ENCODE measurements at places on chromosomes 4 and X.
A peak's percentile ranks its signal among the peaks of the same experiment; 100 is the strongest.

DNA sequence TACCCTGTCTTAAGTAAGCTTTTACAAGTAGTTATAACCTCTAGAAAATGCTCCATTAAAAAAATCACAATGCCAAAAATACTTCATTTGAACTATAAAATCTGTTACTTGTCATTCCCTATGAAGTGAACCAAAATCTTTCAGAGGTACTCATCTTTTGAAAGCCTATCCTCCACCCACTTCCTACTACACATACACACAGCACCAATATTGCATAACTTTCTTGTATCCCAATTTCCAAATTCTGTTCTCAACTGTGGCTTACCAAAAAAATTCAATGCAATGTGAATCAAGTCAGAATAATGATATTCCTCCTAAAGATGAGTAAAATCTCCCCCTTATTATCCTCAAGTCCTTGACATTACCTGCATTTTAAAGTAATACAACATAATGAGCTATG is 15.9 kb downstream of the DHX15 start:
- no peak for DNase-seq

DNA sequence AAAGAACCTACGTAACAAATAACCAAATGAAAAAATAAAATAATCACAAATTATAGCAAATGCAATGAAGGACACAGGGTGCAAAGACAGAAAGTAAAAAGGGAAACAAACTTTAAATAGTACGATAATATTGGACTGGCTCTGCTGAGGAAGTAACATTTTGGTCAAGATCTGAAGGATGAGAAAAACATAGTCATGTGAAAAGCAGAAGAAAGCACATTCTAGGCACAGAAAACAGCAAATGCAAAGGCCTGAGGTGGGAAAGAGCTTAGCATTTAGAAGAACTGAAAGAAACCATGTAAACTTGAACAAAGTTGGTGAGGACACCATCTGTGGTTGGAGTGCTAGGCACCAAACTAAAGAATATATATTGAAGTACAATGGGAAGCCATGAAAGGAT is 111.2 kb downstream of the PPP3CA start:
- DNase-seq = no peak

DNA sequence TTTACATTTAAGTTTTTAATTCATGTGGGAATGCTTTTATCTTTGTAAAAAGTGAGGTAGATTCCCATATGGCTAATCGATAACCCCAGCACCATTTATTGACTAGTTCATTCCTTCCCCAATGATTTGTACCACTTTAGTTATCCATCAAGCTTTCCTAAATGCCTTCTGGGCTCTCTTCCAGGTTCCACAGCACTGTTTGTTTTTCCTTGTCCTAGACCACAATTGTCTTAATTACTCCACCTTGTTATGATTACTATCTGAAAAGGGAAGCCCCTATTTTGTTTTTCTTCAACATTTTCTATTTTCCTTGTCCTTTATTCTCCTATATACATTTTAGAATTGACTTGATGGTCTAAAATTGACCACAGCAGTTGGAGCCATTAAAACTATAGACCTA is 48.5 kb upstream of the GPRIN3 start:
- no peak for DNase-seq

- DNase-seq = peak; percentile 66
Observed at GRCh38 chr4:4574792-4575191, 32.9 kb upstream of the STX18 start.

GRCh38 chrX:120755066-120755846 is 120.4 kb downstream of the CT47B1 start:
- no peak for DNase-seq

- DNase-seq = no peak
Observed at GRCh38 chrX:130984782-130985181, 73.4 kb upstream of the ARHGAP36 start.

DNA sequence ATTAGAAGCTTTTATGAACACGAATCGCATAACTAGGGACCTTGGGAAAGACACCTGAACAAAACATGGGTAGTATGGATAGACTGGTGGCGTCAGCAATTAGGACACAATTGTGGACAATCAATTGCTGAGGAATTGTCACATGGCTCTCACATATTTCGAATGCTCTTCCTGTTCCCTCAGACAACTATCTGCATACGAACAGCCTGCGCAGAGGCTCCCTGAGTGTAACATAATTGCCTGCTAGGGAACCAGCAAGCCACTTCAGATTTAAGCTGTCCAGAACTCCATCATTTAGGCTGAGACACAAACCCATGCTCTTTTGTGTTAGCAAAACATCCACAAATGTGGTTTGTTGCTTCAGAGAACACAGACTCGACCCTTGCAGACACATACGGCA is 160.8 kb downstream of the MGST2 start:
- no peak for DNase-seq

- peak; percentile 86 for DNase-seq
Observed at GRCh38 chr4:87014284-87014782, 79.5 kb downstream of the AFF1 start.

DNA sequence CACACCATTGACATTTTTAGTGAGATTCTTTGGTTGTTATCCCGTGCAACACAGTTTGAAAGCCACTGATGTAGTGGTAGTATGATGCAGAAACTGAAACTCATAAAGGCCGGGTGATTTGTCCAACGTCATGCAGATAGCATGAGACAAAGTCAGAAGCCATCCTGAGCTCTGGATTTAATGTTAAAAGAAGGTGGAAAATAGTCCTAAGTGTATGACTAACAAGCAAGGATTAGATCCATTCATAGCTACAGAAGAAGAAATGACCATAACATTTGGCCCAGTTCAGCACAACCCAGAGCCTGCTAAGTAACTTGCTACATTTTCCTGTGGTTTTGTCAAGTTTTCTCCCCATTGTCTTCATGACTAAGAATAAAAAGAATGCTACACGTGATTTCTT is 142.4 kb downstream of the AMELX start:
- DNase-seq = peak; percentile 68

GRCh38 chrX:13064599-13065143 is 20.3 kb upstream of the FAM9C start:
- peak; percentile 68 for DNase-seq

GRCh38 chrX:39965051-39965573 is 132.6 kb downstream of the BCOR start:
- no peak for DNase-seq

DNA sequence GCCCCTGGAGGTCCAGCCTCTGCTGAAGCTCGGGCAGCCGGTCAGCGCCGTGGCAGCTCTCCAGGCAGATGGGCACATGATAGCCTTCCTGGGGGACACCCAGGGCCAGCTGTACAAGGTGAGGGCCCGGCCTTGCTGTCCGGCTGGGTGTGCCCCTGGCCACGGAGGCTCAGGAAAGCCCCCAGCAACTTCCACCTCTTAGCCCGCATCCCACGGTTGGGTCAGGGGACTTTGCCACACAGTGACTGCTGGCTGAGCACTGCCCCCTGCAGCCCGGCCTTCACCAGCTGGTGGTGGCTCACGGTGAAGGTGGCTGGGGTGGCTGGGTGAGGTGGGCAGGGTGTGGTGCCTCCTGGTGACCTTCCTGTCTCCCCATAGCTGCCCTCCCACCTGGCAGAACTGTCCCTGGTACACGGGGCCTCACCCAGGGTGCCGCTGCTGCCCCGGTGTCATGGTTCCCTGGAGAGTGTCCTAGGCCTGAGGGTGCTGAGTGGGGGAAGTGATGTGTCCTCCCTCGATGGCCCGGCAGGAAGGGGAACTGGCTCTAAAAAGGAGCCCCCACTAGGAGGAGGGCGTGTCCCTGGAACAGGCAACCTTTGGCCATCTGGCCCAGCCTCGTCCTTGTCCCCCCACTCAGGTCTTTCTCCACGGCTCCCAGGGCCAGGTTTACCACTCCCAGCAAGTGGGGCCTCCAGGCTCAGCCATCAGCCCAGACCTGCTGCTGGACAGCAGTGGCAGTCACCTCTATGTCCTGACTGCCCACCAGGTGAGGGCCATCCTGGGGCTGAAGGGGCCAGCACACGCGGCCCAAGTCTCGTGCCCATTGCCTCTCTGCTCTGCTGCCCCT is 4.5 kb downstream of the PLXNB3 start:
- DNase-seq = no peak

- peak; percentile 28 for DNase-seq
Observed at GRCh38 chrX:132292793-132293192, 73.5 kb upstream of the RAP2C start.

- no peak for DNase-seq
Observed at GRCh38 chr4:40881851-40882250, 132.1 kb downstream of the NSUN7 start.

DNA sequence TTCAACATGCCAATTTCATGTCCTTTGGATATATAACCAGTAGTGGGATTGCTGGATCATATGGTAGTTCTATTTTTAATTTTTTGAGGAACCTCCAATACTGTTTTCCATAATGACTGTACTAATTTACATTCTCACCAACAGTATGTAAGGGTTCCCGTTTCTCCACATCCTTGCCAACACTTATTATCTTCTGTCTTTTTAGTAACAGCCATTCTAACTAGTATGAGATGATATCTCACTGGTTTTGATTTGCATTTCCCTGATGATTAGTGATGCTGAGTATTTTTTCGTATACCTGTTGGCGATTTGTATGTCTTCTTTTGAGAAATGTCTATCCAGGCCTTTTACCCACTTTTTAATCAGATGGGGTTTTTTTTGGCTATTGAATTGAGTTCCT is 133.5 kb upstream of the MED14 start:
- no peak for DNase-seq

- DNase-seq = no peak
Observed at GRCh38 chr4:100569196-100569595, 51.4 kb upstream of the EMCN start.

GRCh38 chr4:106149026-106149425 is 167.0 kb downstream of the TBCK start:
- no peak for DNase-seq

GRCh38 chr4:95051702-95052020 is 293.9 kb downstream of the BMPR1B start:
- DNase-seq = no peak

GRCh38 chr4:82802911-82803310 is 4.3 kb upstream of the SCD5 start:
- DNase-seq = no peak

DNA sequence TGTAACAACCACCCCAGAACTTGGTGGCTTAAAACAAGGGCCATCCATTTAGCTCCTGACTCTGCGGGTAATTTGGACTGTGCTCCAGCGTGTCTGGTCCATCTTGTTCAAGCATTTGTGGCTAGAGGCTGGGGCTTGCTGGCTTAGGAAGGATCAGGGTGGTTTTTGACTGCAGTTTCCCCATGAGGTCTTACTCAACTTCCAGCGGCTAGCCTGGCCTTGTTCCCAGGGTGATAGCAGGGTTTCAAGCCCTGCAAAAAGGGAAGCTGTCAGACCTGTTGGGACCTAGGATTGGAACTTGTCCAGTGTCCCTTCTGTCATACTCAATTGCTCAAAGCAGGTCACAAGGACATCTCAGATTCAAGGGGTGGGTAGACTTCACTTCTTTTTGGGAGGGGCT is 205.9 kb downstream of the STIM2 start:
- DNase-seq = no peak

GRCh38 chr4:112753333-112753732 is 116.4 kb downstream of the LARP7 start:
- no peak for DNase-seq

DNA sequence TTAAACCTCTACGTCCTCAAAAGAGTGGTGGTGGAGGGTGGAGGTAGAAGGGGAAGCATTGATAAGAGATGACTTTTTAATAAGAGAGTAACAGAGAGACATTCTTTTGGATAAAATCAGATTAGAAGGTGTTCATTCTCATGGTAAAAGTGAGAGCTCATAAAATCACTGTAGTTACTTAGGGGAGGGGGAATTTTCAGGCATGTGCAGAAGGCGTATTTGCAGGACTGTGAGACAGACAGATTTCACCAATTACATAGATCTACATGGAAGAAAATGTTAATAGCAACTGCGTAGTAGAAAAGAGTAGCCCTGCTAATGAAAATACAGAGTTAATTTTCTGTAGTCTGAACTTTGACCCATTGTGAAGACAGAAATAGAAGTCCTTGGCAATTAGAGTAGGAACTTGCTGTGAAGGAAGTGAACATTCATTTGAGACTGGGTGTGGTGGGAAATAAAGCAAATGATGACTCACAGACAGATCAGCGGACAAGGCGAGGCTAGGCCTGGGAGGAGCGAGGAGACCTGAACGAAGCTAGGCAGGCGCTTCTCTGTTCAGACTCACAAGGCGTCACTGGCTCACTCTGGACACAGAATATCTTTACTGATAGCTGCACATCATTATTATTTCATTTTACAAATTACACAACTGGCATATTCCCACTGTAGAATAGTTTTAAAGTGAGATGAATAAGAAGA is 57.2 kb upstream of the FAM9C start:
- DNase-seq = no peak

- DNase-seq = no peak
Observed at GRCh38 chr4:184528051-184528450, 53.7 kb upstream of the IRF2 start.

DNA sequence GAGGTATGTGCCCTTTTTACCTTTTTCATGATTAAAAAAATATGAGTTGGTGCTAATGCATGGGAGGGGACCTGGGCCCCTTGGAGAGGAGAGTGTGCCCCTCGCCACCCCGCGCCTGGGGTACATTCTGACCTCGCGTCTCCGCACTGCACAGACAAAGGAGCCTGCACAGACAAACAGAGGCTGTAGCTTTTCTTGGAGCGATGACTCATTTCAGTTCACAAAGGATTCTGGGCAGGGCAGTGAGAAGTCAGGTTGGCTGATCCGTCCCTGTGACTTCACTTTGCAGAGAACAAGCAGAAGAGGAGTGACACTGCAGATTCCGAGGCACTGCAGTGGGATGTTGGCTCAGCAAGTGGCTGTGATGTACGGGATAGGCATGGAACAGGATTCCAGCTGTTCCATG is 82.9 kb downstream of the STOX2 start:
- peak; percentile 52 for DNase-seq

DNA sequence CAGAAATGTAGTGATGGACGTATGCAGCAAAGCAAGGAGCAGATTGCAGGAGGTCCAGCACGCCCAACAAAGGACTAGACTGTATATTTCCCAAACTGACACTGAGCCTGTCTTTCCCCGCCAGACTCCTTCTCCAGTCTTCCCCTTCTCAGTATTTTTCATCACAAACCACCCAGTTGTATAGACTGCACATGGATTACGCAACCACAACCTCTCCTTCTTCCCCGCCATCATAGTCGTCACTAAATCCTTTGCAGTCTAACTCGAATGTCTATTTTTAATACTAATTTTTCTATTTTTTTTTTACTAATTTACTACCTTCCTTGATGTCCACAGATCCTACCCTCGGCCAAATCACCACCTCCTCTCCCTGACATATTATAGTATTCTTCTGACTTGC is 105.4 kb downstream of the MTNR1A start:
- no peak for DNase-seq

DNA sequence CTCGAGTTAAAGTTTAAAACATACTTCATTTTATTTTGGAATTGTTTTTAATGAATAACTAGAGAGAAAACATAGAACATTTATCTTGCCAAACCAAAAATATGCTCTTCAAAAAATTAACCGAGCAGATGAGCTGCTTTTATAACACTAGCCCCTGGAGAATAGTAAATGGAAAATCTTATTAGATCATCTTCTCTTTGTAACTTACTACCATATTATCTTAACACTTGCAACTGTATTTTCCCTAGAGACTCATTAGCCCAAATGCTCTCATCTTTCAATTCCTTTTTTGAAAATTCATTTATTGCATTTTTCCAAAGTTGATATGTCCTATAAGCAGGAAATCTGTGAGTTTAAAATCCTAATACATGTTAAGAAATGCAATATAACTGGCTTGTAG is 143.3 kb downstream of the CAMK2D start:
- DNase-seq = no peak
